ENCODE measurements at places on chromosomes 3 and 15.
A peak's percentile ranks its signal among the peaks of the same experiment; 100 is the strongest.

- DNase-seq, result no peak
Measured at GRCh38 chr3:8357859-8358258, 143.8 kb upstream of the LMCD1 start.

DNA sequence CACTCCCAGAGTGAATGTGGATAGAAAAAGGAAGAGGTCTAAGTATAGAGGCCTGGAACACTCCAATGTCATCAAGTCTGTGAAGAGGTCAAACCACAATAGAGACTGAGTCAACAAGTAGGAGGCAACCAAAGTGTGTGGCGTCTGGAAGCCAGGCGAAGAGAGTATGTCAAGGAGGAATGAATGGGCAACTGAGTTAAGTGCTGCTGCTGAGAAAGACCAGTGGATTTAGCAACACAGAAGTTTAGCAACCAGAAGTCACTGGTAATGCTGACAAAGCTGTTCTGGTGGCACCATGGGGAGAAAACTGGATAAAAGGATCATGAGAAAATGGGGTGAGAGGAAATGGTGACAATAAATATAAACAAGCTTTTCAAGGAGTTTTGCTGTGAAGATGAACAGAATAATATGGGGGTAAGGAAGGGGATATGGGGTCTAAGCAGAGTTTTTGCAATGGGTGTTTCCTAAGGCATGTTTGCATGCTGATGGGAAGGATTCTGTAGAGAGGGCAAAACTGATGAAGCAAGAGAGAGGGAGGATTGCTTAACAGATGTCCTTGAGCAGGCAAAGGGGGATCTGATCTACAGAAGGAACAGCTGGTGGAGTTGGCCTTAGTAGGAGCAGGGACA lies 38.4 kb downstream of the PCOLCE2 start:
- DNase-seq, result peak; percentile 94

DNA sequence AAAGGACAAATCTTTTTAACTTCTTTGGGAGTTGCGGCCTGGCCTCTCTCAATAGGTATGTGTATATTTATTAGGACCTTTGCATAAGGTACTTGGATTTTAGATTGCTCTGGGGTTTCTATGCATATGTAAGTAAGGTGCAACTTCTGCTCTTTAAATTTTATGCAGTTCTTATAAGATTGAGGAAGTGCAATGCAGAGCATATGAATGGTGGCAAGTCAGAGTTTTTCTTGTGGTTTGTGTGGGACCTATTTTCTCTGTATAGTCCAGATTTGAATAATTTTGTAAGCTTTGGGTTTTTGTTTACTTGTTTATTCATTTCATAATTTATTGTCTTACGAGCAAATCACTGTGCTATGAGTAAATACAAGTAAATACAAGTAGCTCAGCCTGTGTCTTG lies 101.5 kb downstream of the ATG7 start:
- no peak for DNase-seq

GRCh38 chr3:159340877-159341500 lies 539.1 kb downstream of the MFSD1 start:
- DNase-seq, result no peak

DNA sequence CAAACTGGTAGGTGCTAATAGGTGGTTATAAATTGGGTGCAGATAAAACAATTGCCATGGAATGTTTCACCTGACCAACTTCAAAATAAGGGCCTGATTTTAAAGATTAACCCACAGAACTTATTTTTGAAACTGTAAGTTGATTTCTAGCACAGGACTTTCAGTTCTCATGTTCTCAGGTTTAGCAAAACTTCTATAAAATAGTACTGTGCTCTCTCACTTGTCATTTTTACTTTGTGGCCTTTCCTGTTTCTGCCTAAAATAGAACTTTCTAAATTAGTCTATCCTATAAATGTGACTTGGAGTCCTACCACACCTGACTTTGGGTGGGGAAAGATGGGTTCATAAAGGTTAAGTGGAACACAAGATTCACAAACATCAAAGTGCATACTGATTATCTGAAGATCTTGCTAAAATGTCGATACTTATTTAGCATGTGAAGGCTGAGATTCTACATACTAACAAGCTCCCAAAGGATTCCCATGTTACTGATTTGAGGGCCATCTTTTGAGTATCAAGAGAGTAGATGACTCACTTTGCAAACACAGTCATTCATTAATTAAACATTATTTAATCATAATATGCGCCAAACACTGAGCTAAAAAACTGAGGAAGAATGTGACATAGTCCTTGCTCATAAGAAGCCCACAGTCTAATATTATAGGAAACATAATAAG lies 38.6 kb downstream of the BTLA start:
- DNase-seq, result no peak

DNA sequence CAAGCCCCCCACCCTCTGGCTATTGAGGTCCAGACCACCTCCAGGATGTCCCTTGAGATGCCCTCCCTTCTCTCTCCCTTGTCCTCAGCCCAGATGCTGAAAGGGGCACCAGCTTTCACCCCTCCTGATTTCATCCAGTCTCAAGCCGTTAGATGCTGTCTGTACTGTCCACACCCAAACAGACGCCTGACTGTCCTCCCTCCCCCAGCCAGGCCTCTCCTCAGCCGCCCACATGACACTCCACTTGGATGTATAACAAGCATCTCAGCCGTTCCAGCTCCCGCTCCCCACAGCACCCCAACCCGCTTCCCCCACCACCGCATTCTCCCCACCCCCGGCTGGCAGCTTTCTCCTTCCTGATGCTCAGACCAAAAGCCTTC lies 25.0 kb upstream of the CYP11A1 start:
- no peak for DNase-seq

GRCh38 chr15:83144771-83145170 lies 37.3 kb downstream of the TM6SF1 start:
- DNase-seq, result no peak

DNA sequence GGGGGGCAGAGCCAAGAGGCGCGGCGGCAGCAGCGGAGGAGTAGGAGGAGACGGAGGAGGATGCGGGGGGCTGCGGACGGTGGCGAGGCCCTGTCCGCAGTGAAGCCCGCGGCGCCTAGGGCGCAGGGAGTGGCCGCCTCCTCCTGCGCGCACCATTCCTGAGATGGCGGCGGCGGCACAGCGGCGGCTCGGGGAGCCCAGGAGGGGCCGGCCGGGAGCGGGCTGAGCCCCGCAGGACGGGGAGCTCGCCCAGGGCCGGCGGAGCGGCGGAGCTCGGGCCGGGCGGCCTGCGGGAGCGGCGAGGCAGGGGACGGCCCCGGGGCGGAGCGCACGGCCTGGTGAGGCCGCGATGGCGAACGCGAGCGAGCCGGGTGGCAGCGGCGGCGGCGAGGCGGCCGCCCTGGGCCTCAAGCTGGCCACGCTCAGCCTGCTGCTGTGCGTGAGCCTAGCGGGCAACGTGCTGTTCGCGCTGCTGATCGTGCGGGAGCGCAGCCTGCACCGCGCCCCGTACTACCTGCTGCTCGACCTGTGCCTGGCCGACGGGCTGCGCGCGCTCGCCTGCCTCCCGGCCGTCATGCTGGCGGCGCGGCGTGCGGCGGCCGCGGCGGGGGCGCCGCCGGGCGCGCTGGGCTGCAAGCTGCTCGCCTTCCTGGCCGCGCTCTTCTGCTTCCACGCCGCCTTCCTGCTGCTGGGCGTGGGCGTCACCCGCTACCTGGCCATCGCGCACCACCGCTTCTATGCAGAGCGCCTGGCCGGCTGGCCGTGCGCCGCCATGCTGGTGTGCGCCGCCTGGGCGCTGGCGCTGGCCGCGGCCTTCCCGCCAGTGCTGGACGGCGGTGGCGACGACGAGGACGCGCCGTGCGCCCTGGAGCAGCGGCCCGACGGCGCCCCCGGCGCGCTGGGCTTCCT lies at the start of gene GPR27:
Gene GPR27 (plus strand): TSS at position 155 of the 909 bp plus-strand sequence. CDS start 195 bp downstream, at position 350.
- no peak for DNase-seq

DNA sequence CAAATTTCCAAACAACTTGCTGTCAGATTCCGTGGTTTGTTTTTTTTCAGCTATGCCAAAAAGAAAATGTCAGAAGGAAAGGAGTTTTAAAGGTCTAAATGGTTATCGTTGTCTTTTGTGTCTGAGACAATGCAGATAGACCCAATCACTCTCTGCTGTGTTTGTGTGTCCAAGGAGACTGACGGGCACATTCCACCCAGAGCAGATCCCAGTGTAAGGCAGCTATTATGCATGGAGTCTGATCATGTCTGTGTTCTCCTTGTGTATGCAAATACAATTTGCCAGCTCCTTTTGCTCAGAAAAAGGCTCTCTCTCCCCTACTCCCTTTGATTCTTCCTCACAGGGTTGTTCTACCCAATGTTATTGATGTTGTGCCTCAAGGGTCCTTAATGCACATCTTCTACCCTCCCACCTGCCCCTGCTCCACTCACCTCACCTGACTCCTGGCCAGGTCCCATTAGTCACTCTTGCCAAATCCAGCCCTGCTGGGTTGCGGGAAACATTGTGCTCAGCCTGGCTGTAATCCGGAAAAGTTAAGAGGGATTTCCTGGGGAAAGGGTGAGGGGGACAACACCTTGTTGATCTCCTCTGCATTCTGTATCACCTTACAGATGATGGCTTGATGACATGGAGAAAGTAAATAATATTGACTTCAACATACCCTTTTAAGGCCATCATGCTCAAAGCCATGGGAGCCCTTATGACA lies 61.0 kb downstream of the OTOL1 start:
- DNase-seq, result no peak

DNA sequence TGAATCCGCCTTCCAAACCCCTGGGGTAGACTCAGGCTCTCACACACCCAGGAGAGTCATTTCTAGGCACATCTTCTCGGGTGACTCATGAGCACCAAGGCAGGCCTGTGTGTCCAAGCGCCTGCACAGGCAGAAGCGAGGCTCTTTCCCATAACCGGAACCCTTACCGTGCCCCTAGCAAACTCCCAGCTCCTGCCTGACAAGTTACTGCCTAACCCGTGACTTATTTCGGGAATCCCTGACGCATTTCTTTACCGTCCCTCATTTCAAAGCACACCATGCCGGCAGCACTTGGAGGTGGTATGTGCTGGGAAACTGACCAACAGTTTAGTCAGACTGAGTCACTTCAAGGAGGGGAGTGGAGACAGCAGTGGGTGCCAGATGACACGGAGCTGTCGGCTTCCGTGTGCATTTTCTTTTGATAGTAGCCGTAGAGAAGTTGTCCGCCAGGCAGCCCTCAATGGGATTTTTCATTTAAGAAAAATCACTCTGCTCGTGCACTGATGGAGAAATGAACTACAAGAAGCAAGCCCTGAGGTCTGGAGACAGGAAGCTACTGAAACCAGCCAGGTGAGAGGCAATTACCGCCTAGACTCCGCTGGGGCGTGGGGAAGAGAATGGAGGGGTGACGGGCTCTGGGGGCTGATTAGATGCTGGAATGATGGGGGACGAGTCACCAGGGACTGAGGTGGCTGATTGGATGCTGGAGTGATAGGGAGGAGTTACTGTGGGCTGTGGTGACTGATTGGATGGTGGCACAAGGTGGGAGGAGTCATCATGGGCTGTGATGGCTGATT lies 17.3 kb upstream of the HRH1 start:
- DNase-seq, result no peak

- DNase-seq, result no peak
Measured at GRCh38 chr15:65028338-65028737, 1.1 kb downstream of the MTFMT start.

GRCh38 chr3:9917820-9918219 lies 922 bp downstream of the IL17RC start:
- DNase-seq, result no peak

- no peak for DNase-seq
Measured at GRCh38 chr3:24457719-24458118, 36.9 kb downstream of the THRB start.

DNA sequence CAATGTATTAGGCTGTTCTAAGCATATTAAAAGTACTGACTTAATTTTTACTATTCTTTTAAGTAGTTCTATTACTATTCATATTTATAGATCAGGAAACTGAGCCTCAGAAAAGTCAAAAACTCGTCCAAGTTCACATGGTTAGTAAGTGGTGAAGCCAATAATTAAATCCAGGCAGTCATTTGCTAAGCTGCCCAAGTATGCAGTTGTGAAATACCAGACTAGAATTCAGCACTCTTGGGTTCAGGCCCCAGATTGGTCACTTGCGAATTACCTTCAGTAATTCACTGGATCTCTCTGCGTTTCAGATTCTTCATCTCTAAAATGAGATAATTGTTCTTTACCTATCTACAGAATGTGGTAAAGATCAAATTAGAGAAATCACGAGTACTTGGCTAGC lies 161.9 kb upstream of the CADPS start:
- DNase-seq, result no peak

DNA sequence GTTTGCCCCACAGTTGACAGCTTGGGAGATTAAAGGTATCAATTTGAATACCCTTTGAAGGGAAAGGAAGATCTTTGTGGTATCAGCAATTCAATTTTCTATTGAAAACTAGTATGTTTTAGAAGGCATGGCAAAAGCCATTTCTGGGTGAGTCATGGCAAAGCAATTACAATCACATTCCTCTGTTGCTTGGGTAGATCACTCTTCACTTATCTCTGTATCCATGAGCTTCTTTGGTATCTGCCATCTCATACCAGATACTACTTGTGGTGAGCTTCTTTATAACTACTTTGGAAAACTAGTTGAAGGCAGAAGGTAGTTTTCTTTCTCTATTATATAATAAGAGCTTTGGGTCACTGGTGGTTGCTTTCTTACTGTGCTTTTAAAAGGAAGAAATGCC lies 28.3 kb upstream of the LSAMP start:
- no peak for DNase-seq
